ENCODE measurements at places on chromosomes 5 and 9. TPM values are rescaled to one million over a fixed set of nuclear protein-coding genes. Genes with fewer than 3 reads are reported as not detected.
A peak's percentile ranks its signal among the peaks of the same experiment; 100 is the strongest.

DNA sequence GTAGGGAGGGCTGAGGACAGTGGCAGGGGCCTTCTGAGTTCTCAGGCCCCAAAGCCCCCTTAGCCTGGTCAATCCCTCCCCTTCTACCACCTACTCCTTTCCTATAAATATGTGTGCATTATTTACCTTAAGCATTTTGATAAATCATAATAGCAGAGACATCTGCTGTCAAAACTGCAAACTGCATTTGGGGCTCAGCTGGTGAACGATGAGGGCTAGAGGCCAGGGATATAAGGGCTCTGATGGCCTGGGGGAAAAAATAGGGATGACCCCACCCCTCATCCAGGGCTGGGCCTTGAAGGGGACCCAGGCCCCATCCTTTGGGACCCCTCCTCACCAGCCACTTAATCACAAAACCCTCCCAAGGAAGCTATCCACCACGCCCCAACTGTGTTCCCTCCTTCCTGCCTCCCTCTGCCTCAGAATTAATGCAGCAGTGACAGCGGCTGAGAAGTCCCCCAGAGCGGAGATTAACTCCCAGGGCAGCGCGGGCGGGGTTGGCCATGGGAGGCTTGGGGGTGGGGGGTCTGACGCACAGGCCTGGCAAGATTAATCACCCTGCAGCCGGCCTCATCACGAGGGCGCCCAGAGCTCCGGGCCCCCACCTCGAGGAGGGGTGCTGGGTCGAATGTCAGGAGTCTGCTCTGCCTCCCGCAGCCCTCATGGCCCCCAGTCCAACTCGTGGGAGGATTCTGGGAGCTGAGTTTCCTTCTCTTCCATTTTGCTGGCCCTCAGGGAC, 42.1 kb downstream of the CXXC5 start:
- no peak overlapping the region for H3K4me3 ChIP-seq
- H3K36me3 ChIP-seq = no peaks in the 10 kb centered on the region
- peak; percentile 69 for DNase-seq

- H3K36me3 ChIP-seq = no peaks in the 10 kb centered on the region
- no peaks in the 10 kb centered on the region for H3K4me1 ChIP-seq
- no peaks in the 10 kb centered on the region for H3K27me3 ChIP-seq
- no peak overlapping the region for H3K27ac ChIP-seq
- H3K4me3 ChIP-seq = no peak overlapping the region
- no peak for DNase-seq
These were observed 426.7 kb downstream of the CDK5RAP2 start for GRCh38 chr9:120153258-120153657.

DNA sequence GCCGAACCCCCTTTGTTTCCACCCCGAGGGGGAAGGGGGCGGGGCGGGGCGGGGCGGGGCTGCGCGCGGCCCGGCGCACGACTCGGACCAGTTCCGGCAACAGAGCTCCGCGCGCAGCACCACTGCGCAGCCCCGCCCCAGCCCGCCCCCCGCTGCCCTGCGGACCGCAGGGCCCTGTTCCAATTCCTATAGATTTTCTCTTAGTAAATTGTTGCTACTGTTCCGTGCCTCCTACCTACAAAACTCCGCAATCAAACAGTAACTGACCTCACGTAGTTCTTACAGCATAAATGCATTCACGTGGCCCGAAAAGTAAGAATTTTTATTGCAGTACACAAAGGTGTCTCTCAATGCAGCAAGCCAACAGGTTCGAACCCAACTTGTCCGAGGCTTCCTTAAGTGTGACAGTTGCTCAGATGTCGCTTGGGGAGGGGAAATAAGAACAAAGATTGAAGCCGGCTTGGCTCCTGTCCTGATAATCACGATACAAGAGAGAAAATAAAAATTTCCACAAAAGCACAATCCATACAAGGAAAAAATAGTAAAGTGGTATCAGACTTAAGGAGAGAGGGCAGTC, 1.2 kb upstream of the RNF38 start:
- no peaks in the 10 kb centered on the region for H3K36me3 ChIP-seq
- H3K27ac ChIP-seq = peak overlapping the region; percentile 95
- H3K4me1 ChIP-seq = peaks cover 17% of the 10 kb centered on the region
- no peaks in the 10 kb centered on the region for H3K27me3 ChIP-seq

DNA sequence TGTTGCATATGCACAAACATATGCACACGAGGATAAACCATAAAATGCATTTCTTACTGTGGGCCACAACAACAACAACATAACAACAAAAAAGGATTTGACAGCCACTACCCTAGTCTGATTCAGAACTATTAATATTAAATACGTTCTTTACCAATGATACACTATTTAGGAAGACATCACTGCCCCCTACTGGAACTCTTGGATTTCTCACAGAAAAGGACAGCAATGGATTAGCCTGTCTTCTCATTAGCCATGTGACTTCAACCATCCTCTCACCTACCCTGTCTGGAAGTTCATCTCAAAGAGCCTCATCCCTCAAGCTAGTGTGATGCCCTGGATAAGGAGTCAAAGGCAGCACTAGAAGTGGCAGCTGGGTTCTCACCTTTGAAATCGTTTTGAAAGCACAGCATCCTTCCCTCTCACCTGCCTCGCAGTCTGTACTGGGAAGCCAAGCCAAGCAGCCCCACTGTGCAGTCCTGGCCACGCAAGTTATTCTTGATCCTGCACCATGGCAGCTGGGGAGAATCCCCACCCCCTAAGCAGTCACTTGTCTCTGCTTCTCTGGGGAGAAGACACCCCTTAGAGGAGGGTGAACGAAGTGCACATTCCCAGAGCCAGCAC, 64.6 kb downstream of the SH3TC2 start:
- H3K4me3 ChIP-seq = no peak overlapping the region
- peak; percentile 70 for DNase-seq
- no peaks in the 10 kb centered on the region for H3K36me3 ChIP-seq
- no peaks in the 10 kb centered on the region for H3K27me3 ChIP-seq

DNA sequence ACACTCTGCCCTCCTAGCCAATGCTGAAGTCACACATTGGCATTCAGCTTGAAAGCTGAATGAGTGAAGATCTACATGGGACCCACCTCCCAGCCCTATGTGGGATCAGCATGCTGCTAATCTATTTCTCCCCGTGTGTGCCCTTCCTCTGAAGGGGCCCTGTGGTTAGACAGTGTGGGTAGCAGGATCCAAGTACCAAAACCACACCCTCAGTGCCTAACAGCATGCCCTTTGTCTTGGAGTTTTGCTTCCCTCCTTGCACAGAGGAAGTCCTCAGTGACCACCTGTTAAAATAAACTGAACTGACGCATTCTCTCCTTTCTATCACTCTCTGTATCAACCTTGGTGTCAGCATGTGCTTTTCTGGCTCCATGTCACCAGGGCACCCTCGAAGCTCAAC, 25.0 kb downstream of the SH3TC2 start:
- DNase-seq = no peak
- no peaks in the 10 kb centered on the region for H3K36me3 ChIP-seq
- no peak overlapping the region for H3K4me3 ChIP-seq
- H3K4me1 ChIP-seq = no peaks in the 10 kb centered on the region
- no peaks in the 10 kb centered on the region for H3K27me3 ChIP-seq
- no peak overlapping the region for H3K27ac ChIP-seq

DNA sequence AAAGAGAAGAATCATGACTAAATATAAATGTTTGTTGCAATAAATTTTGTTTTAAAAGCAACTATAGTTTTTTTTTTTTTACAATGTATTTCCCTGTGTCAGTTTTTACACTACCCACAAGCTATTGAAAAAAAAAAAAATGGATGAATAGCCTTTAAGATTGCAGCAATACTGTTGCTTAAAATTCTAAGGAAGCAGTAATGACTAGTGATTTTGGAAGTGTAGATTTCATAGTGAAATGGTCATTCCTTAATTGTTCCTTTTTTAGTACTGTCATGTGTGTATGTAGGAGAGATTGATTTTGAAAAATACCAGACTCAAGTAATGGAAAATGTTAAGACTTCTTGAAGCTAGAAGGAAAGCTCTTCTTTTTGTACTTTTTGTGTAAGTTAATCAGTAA, 53.1 kb downstream of the NDUFS4 start:
- no peak overlapping the region for H3K27ac ChIP-seq
- no peak overlapping the region for H3K4me3 ChIP-seq
- no peak for DNase-seq
- H3K4me1 ChIP-seq = no peaks in the 10 kb centered on the region

DNA sequence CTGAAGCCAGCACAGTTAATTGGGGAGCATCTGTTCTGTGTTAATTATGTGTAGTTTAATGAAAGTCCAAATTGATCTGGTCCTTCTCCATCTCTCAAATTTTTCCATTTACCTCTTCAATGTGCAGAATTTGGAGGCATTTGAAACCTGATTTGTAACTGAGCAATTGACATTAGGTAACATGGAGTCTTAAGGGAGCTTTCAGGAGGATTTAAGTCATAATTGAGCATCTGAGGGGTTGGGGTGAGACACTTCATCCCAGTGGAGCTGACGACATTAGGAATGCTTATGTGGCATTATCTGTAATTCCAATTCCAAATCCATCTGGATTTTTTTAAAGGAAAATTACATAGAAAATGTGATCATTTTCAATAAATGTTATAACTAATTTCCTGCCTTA, 1015.9 kb downstream of the TLE1 start:
- no peaks in the 10 kb centered on the region for H3K36me3 ChIP-seq
- H3K4me3 ChIP-seq = no peak overlapping the region
- no peak for DNase-seq

GRCh38 chr5:6457592-6457991, 8.9 kb downstream of the UBE2QL1 start:
- H3K36me3 ChIP-seq = no peaks in the 10 kb centered on the region
- DNase-seq = no peak
- no peaks in the 10 kb centered on the region for H3K4me1 ChIP-seq
- no peak overlapping the region for H3K4me3 ChIP-seq
- H3K27me3 ChIP-seq = peaks cover 25% of the 10 kb centered on the region

DNA sequence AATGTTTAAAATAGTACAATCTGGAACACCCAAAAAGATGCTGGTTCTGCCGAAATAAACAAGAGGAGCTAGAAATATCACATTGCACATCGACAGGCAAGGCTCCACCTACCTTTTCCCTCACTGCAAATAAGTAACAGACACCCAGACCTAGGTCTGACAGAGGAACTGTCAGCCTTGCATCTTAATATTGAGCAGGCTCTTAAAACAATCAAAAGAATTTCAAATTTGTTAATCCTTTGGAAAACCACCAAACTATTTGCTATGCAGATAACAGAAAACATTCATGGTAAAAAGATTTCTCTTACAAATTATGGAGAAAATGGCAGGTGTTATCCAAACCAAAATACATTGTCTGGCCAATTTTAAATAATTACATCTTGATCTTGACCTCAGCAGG, 71.3 kb downstream of the FRMD3 start:
- H3K4me1 ChIP-seq = peaks cover 38% of the 10 kb centered on the region
- H3K27ac ChIP-seq = no peak overlapping the region
- DNase-seq = no peak
- H3K36me3 ChIP-seq = no peaks in the 10 kb centered on the region
- no peak overlapping the region for H3K4me3 ChIP-seq

DNA sequence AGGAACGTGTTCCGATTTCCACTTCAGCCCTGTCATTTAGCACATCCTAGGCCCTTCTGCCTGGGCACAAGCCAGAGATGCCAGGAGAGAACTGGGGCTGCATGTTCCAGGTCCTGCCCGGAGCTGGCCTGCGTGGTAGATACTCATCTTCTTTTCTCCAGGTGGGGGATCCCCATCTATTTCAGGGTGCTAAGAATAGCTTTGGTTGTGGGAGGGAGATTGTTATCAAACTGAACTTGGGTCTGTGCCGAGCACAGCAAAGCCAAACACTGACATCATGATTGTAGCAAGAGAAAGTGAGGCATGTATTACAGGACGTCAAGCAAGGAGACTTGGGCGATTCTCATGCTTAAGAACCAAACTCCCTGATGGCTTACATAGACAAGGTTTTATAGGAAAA, 18.2 kb downstream of the C9orf153 start:
- H3K27ac ChIP-seq = no peak overlapping the region
- no peak for DNase-seq
- no peaks in the 10 kb centered on the region for H3K4me1 ChIP-seq
- H3K4me3 ChIP-seq = no peak overlapping the region
- H3K27me3 ChIP-seq = no peaks in the 10 kb centered on the region

Gene PCDHB7
- total RNA-seq = 0.53 TPM

DNA sequence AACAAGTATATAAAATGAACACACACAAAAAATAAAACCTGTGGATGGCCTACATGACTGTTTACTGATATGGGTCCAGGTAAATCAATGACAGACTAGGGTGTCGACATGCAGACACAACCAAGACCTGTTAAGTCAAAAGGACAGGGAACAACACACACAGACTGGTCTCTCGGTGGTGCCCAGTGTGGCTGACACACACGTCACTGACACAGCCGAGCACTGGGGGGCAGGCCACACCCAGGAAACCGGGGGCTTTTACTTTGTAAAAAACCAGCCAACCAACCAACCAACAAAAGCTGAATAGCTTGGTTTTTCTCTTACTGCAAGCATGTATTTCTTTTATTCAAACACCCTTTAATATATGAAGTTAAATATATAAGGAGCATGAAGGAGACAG, 5.0 kb downstream of the FAM163B start:
- H3K36me3 ChIP-seq = no peaks in the 10 kb centered on the region
- H3K4me3 ChIP-seq = no peak overlapping the region
- DNase-seq = no peak
- peaks cover 15% of the 10 kb centered on the region for H3K27me3 ChIP-seq
- H3K4me1 ChIP-seq = no peaks in the 10 kb centered on the region
- no peak overlapping the region for H3K27ac ChIP-seq

GRCh38 chr5:15718421-15719179, 218.6 kb downstream of the FBXL7 start:
- no peaks in the 10 kb centered on the region for H3K36me3 ChIP-seq
- no peak overlapping the region for H3K4me3 ChIP-seq
- no peaks in the 10 kb centered on the region for H3K27me3 ChIP-seq
- peaks cover 15% of the 10 kb centered on the region for H3K4me1 ChIP-seq
- H3K27ac ChIP-seq = no peak overlapping the region
- no peak for DNase-seq

Gene SNX24
- total RNA-seq = 38.2 TPM

GRCh38 chr9:122498883-122499288, 11.7 kb upstream of the OR1J2 start:
- no peak overlapping the region for H3K27ac ChIP-seq
- no peaks in the 10 kb centered on the region for H3K4me1 ChIP-seq
- peak; percentile 4 for DNase-seq
- no peak overlapping the region for H3K4me3 ChIP-seq
- no peaks in the 10 kb centered on the region for H3K27me3 ChIP-seq
- no peaks in the 10 kb centered on the region for H3K36me3 ChIP-seq

Gene PPP6C
- total RNA-seq = 36.2 TPM

DNA sequence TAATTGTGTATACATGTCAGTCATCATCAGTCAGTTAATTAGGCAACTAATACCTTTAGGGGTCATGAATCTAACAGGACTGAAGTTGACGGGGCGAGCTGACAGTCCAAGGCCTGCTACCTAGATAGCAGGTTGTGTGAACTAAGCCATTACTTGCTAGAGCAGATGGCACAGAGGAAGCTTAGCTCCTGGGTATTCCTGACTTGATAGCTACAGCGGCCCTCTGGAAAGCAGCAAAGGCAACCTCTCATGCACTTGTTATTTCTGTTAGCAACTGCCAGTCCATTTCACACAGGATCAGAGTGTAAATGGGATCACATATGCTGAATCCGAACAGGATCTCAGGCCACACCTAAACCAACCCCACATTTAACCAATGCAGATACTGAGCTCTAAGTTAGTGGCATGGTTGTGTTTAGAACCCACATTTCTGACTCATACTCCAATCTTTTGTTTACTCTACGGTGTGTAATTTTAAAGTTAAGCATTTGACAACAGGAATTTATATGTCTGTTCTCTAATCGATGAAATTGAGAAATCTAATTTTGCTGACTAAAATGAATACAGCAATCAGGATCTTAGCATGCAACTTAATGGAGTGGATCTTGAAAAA, 521.3 kb upstream of the ZNF608 start:
- no peaks in the 10 kb centered on the region for H3K27me3 ChIP-seq
- H3K36me3 ChIP-seq = no peaks in the 10 kb centered on the region
- H3K27ac ChIP-seq = no peak overlapping the region
- no peaks in the 10 kb centered on the region for H3K4me1 ChIP-seq
- no peak overlapping the region for H3K4me3 ChIP-seq
